ENCODE measurements at places on chromosomes 11 and 22.

DNA sequence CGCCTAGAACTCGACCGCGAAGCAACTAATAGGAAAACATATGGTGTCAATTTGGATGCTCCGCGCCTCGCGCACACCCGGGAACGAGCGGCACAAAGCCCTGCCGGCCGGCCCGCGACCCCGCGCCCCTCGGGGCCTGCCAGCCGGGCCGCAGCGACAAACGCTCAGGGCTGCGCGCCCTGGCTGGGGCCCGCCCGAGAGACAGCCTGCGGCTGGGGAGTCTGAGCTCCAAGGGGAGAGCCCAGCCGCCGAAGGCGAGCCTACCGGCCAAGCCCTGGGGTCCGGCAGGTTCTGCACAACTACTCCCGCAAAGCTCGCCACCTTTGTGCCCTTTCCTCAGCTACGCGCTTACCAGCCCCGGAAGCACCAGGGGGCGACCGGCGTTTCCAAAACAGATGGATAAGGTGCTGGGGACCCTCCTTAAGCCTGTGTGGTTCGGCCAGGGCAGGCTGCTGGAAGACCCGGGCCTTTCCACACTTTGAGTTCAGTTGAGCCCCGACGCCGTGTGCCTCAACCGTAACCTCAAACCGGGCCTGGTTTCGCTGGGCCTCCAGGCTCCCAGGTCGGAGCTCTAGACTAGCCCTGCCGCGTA is 6.0 kb downstream of the PAX6 start:
- DNase-seq = no peak

GRCh38 chr11:62048100-62048499 is 75.7 kb upstream of the INCENP start:
- DNase-seq = no peak

GRCh38 chr22:39688186-39688785 is 117.7 kb downstream of the CACNA1I start:
- DNase-seq = no peak

DNA sequence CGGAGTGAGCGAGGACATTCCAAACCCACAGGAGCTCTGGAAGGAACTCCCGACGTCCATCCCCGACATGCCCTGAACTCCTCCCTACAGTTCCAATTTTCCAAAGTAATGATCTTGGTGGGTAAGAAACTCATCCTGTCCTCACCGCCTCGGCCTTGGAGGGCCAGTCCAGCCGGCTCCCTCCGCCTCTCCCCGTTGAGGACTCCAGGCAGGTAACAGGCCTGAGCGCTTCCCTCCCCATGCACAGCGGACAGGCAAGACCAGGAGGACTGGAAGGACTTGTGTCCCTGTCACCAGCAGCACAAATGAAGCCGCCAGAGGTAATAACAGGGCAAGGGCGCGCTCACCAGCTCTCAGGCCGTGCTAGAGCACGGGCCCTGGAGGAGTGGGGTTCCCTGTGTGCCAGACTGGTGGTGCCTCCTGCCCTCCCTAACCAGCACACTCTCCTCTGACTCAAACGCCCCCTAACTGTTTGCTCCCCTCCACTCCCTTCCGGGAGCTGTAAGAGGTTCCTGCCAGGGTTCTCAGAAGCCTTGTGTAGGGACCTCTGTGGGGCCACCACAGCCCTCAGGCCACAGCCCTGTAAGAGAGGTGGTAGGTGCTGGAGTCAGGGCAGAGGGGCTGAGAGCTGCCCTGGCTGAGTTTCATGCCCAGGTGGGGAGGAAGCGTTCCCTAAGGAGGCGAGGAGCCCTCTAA is 17.1 kb downstream of the OVOL1 start:
- no peak for DNase-seq

DNA sequence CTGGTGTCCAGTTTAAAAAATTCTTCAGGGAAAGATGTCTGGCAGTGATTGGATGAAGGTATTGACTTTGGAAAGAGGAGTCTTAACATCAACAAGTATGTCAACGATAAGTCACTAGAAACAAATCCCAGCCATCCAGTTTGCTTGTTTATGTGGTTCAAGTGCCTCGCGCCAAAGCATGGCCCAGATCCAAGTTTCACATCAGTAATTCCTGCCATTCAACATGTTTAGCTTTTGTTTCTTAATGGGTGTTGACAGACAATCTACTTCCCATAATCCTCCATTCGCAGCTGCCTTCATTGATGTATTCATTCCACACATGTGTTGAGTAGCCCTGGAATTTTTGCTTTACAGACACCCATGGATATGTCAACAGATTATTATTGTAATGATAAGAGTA is 77.8 kb downstream of the UBASH3B start:
- no peak for DNase-seq

DNA sequence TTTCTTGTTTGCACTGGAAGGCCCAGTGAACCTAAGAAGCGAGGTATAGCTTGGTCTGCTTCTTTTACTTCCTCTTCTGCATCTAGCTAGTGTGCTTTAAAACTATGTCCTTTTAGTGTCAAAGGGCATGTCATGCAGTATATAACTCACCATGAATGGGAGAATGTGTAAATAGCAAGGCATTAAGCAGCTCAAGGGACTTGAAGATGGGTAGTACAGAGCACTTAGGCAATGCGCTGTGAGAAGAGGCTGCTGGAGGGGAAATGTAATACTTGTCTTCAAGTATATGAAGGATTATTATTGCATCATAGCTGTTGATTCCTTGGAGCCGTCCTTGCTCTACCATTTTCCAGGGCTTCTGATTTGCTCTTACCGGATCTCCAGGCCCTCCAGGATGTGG is 7.6 kb downstream of the MAML2 start:
- DNase-seq = no peak

All from stimulated activated CD8-positive, alpha-beta memory T cell treated with anti-CD3 and anti-CD28 coated beads, Interleukin-12 subunit alpha, Interleukin-12 subunit beta, amount 100 ng/mL, for 4 hours (primary cell).